ENCODE measurements at places on chromosomes 12 and 14. TPM values are rescaled to one million over a fixed set of nuclear protein-coding genes. Genes with fewer than 3 reads are reported as not detected.

DNA sequence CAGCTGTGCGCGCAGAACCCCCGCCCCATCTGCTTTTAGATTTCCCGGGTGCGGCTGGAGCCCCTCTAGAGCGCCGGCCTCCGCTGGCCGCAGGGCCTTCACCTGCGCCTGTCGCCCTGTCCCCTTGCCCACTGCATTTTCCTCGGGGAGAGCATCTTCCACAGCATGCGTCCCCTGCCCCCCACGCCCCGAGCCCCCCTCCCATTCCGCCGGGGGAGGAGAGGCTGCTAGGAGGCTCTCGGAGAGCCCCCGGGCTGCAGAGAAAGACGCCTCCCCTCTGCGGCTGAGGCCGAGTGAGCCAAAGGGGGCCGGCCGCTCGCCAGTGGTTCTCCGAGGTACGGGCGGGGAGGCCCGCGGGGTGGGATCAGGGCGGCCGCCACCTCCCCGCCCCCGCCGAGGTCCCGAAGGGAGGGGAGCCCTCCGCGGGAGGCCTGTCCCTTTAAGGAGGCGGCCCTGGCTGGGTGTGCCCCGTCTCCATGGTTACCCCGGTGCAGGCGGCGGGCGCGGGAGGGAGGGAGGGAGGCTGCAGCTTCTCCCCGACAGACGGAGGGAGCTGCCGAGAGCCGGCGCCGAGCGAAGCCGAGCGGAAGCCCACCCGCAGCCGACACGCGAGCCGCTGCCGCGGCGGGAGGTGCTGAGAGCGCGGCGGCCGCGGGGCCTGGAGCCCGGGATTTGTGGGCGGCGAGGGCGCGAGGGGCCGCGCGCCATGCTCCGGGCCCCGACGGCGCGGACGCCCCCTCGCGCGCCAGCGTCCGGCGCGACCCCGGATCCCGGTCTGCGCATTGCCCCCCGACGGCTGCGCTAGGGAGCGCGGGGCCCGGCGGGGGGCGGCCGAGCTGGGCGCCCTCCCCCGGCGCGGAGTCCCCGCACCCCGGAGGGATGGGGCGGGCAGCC, at the start of gene KCNH3:
KCNH3 (plus strand) TSS at position 521 of the 894 bp plus-strand sequence. CDS start 387 bp downstream, outside the sequence.
- peak; percentile 70 for DNase-seq

The CCDC177 gene
- not detected for total RNA-seq

The GPRC5A gene
- 25.8 TPM for total RNA-seq

- DNase-seq, result peak; percentile 93
Measured at GRCh38 chr14:53924753-53925152, 31.9 kb downstream of the BMP4 start.

- no peak for DNase-seq
Measured at GRCh38 chr12:41962171-41962572, 182.5 kb downstream of the GXYLT1 start.

The SERPINA9 gene
- total RNA-seq, result not detected

- DNase-seq, result peak; percentile 25
Measured at GRCh38 chr12:104656921-104657320, 200.2 kb downstream of the CHST11 start.

The POTEM gene
- total RNA-seq, result not detected

The COCH gene
- 9.0 TPM for total RNA-seq

The IQSEC3 gene
- total RNA-seq, result under 0.01 TPM

GRCh38 chr12:11513288-11513687, 117.9 kb upstream of the PRB2 start:
- peak; percentile 3 for DNase-seq

DNA sequence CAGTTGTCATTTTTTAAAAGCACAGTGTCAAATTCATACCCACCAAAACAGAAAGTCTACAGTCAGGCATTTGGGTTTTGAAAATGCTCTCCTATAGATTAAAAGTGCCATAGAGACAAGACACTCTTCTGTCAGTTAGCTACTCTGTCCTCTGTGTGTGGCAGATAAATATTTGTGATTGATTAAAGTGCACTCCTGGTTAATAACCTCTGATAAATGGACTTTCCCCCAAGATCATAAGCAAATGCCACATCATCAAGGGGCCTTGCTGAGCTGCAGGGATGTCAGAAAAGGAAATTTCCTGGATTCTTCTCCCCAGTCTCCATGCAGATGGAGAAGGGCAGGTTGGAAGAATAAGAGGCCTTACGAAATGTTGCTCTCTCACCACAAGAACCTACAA, 1329.5 kb upstream of the TMEM132C start:
- no peak for DNase-seq

DNA sequence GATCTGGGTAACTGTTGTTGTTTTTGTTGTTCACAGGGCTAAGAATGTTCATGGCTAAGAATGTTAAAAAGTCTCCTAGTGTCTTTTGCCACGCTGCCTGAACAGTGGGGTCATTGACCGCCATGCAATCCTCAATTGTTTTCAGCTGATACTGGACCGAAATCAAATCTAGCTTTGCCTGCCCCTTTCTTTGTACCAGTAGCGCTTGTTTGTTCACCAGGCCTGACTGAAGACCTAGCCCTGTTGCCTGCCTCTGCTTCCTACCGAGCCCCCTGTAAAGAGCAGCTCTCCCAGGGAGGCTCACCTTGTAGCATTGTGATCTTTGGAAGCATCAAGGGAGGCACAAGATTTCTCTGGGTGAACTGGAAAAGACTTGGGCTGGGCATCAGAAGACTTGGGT, 6.7 kb downstream of the PSEN1 start:
- no peak for DNase-seq

DNA sequence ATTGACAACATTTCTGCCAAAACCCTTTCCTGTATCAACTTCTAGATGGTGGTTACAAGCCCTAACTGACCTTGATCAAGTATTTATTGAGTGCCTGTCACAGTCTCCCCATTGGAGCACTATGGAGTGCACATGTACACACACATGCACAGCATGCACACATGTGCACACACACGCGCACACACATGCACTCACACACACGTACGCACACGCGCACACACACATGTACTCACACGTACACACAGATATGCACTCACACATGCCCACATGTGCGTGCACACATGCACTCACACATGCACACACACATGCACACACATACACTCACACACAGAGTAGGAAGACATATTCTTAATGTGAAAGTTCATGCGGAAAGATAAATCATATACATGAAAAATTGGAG, 43.7 kb downstream of the MYRFL start:
- no peak for DNase-seq

The PTGER2 gene
- total RNA-seq, result 1.3 TPM

DNA sequence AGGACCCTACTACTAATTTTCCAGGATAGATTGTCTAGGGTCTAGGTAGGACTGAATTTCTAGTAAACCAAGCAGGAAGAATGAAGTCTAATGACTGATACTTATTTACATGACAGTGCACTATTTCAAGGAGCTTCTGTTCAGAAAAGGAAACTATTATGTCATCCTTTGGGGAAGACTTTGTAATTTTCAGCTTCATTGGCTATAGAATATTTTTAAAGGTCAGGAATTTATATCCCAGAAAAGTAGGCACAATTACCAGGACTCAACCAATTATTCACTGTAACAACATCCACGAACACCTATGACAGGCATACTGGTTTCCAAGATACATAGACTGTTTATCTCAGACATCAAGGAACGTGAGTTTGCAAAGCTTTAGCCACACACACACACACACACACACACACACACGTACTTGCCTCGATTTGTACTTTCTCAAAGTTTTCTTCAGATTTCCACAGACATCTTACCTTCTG, 23.2 kb downstream of the OR6S1 start:
- no peak for DNase-seq

DNA sequence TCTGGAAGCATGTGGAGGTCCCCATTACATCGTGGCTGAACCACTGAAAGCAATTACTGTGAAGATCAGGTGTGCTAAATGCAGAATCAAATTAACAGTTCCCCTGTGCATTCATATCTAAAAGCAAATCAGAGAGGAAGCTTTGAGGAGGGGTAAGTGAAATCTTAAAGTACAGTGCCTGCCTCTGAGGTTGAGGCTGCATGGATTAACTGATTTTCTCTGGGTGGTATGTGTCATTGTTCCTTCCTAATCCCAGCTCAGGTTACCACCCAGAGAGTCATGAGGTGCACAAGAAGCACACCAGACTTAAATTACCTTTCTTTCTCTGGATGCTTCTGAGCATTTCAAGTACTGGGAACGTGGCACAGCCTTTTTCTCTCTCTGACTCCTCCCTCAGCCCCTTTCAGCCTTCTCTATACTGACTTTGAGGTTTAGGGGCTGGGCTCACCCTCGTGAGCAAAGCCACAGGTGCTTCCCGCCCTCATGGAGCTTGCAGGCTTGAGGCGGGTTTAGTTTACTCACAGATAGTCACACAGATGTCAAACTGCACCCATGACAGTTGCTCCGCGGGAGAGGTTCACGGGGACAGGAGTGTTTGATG, 237.6 kb upstream of the CRY1 start:
- no peak for DNase-seq

DNA sequence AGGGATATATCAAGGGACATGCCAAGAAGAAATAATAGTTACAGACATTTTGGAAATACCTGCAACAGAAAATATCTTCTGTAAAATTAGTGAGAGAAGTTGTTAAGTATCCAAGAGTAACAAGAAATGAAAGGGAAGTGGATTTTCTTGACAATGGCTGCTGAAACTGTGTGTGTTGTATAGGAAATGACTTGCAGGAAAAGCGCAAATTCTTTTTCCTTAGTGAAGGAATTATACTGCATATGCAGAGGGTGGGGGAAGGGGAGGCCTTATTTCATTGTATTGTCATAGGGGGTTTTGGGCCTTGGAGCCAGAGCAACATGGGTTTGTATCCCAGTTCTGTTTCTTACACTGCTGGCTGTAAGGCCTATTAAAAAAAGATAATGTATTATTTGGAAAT, 84.4 kb upstream of the DDHD1 start:
- no peak for DNase-seq

The ACVRL1 gene
- total RNA-seq, result 18.0 TPM

DNA sequence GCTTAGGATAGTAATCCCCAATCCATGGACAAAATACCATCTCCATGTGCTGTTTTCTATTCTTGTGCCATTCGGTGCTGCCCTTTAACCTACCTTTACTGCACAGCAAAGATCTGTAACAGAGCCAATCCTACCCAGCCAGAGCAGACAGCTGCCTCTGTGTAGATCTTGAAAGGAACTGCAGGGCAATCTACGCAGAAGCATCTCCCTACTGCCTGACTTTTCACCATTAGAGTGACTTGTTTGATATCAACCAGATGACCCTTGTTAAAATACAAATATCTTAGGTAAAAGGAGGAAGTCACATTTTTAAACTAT, 33.9 kb upstream of the PPM1A start:
- no peak for DNase-seq

- no peak for DNase-seq
Measured at GRCh38 chr14:103728721-103729120, 13.1 kb downstream of the ZFYVE21 start.

The LRIG3 gene
- total RNA-seq, result 97.2 TPM

DNA sequence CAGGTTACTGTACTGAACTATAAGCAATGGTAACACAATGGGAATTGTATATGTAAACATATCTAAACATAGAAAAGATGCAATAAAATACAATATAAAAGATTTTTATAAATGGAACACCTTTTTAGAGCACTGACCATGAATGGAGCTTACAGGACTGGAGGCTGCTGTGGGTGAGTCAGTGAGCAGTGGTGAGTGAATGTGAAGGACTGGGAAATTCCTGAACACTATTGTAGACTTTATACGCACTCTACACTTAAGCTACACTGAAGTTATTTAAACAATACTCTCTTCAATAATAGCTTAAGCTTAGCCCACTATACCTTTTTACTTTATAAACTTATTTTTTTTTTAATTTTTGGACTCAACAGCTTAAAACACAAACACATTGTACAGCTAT, 313.5 kb downstream of the KCNC2 start:
- no peak for DNase-seq

DNA sequence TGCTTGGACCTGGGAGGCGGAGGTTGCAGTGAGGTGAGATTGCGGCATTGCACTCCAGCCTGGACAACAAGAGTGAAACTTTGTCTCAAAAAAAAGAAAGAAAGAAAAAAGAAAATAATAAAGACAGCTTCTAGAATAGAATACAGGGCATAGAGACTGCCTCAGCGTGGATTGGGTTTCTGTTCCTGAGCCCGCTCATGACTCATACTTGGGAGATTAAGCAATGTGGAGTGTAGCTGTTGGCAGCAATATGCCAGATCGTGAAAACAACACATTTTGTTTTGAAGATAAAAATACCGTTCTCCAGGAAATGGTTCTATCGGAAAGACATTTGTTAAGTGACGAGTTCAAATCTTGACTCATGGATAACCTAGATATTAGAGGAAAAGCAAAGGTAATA, 67.2 kb downstream of the GLT1D1 start:
- peak; percentile 6 for DNase-seq

The GLS2 gene
- not detected for total RNA-seq

The SNRPF gene
- total RNA-seq, result 7.7 TPM

GRCh38 chr12:32332446-32332845, 66.9 kb upstream of the FGD4 start:
- DNase-seq, result no peak

GRCh38 chr12:100824476-100824875, 29.9 kb downstream of the ANO4 start:
- DNase-seq, result no peak

GRCh38 chr12:51311389-51311788, 12.6 kb downstream of the BIN2 start:
- no peak for DNase-seq

The KLRC1 gene
- total RNA-seq, result not detected

DNA sequence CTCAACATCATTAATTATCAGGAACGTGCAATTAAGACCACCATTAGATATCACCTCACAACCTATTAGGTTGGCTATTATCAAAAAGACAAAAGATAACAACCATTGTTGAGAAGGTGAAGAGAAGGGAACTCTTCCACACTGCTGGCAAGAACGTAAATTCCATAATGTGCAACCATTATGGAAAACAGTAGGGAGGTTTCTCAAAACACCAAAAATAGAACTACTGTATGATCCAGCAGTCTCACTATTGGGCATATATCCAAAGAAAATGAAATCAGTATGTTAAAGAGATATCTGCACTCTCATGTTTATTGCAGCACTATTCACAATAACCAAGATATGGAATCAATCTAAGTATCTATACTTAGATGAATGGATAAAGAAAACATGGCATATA, 51.6 kb upstream of the OR4E1 start:
- no peak for DNase-seq

DNA sequence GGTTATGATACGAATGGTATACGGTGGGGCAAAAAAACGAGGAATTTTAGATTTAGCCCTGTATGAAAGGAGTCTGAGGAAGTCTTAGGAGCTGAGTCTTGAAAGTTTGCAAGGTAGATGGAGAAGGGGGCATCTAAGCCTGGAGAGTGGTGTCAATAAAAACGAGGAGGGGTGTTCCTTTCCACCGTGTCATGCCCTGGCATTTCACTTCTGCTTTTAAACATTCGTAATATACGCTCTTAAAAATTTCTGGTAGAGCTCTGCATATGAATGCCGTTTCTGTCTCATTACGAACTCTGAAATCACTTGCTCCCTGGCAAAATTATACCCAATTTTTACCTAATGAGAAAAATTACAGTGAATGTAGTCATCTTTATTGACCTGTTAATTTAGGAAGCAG, 170.2 kb downstream of the ERC1 start:
- no peak for DNase-seq

GRCh38 chr12:127548123-127548553, 718.8 kb upstream of the TMEM132C start:
- peak; percentile 10 for DNase-seq

The DIP2B gene
- total RNA-seq, result 32.9 TPM

The SPX gene
- total RNA-seq, result under 0.01 TPM

The CLEC4D gene
- not detected for total RNA-seq

The MMAB gene
- total RNA-seq, result 43.8 TPM

GRCh38 chr12:110776410-110776809, 33.7 kb upstream of the PPP1CC start:
- DNase-seq, result no peak

GRCh38 chr12:87704374-87704773, 324.8 kb downstream of the C12orf50 start:
- DNase-seq, result no peak

Measured in fibroblast of villous mesenchyme (primary cell).